ENCODE measurements at places on chromosomes 1 and 21.

DNA sequence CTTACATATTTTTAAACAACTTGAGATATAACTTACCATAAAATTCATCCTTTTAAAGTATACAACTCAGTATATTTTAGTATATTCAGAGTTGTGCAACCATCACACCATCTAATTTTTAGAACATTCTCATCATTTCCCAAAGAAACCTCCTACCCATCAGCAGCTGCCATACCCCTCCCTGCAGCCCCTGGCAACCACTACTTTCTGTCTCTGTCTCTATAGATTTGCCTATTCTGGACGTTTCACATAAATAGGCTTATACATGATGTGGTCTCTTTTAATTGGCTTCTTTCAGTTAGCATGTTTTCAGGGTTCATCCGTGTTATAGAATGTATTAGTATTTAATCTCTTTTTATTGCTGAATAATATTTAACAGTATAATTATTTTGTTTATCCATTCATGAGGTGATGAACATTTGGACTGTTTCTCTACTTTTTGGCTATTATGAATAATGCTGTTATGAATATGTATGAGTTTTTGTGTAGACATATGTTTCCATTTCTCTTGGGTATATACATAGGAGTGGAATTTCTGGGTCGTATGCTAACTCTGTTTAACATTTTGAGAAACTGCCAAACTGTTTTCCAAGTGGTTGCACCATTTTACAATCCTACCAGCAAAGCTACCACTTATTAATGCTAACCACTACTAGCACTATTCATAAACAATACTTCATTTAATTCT is 29.5 kb downstream of the WDR26 start:
- no peak for DNase-seq

DNA sequence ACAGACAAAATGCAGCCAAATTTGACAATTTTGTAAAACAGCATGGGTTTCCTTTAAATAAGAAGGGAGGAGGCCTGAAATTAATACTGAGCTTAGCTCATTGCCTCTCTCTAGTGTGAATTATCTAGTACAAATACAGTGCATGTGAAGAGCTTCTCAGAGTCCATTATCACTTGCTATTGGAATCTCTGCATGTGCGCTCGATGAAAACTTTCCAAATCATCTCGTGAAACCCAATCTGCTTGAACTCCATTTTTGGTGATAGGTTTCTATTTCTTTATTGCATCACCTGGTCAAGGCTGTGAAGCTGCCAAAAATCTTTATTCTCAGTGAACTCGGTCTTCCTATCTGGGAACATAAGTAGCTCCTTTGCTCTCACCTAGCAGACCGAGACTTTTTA is 49.5 kb upstream of the LYPLAL1 start:
- no peak for DNase-seq

- no peak for DNase-seq
These were observed 6.2 kb upstream of the ERICH3 start for GRCh38 chr1:74679811-74680210.

- no peak for DNase-seq
These were observed 828.5 kb upstream of the ADAMTS5 start for GRCh38 chr21:27795418-27795817.

DNA sequence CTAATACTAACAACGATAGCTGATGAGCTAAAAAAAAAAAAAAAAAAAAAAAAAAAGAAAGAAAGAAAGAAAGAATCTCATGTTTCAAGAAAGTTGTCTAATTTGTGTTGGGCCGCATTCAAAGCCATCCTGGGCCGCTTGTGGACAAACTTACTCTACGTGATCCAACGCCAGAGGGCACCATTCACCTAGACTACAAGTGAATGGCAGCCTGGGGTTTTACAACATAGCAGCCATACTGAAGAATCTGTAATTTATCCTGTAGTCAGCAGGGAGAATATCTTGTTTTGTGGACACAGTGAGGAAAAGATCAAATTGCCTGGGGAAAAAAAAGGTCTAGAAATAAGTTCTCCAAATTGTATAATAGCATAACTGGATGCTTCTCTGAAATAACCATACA is 47.0 kb downstream of the CYP2J2 start:
- DNase-seq = peak; percentile 25

DNA sequence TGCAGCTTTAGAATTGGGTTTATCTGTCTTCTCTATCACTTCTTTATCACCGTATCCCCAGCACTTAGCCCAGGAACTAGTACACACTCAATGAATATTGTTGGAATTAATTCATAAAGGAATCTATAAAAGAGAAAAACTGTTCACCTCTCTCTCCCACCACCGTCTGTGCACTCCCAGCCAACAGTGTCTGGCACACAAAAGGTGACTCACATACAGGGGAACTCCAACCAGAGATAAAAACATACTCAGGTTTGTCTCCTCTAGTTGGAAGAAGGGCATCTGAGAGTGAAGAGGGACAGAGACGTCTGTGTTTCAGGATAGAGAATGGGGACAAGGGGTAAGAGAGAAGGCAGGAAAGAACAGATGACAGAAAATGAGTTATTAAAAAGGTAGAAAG is 10.0 kb downstream of the ITLN1 start:
- no peak for DNase-seq

DNA sequence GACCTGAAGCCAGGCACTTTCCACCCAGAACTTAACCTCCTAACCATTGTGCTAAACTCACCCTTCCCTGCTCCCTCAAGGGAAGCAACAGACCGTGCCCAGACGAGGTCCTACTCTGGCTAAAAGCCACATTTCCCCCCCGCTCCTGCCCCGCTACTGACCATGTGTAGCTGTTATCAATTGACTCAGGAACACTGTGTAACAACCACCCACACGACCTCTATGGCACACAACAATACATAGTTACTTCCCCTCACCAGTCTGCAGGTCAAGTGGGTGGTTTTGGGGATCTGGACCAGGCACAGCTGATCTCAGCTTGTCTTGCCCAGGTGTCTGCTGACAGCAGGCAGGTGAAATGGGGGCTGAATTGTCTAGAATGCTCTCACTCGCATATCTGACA is 40.1 kb downstream of the CAMK2N1 start:
- no peak for DNase-seq

DNA sequence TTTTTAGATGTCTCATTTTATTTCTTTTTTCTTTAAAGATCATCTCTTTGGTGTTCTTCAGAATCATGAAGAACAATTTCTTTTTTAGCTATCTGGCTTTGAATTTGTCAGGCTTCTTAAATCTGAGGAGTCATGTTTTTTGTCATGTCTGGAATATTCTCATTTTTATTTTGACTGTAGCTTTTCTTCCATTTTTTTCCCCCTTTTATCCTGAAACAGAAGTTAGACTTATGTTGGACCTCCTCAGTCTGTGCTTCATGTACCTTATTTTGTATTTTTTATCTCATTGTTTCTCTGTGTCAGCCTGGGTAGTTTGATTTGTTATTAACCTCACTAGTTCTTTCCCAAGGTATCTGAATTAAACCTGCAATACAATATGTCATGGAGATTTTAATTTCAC is 319.2 kb upstream of the ADGRL4 start:
- DNase-seq = no peak

- no peak for DNase-seq
These were observed 60.6 kb downstream of the AGPAT3 start for GRCh38 chr21:43925609-43926008.

DNA sequence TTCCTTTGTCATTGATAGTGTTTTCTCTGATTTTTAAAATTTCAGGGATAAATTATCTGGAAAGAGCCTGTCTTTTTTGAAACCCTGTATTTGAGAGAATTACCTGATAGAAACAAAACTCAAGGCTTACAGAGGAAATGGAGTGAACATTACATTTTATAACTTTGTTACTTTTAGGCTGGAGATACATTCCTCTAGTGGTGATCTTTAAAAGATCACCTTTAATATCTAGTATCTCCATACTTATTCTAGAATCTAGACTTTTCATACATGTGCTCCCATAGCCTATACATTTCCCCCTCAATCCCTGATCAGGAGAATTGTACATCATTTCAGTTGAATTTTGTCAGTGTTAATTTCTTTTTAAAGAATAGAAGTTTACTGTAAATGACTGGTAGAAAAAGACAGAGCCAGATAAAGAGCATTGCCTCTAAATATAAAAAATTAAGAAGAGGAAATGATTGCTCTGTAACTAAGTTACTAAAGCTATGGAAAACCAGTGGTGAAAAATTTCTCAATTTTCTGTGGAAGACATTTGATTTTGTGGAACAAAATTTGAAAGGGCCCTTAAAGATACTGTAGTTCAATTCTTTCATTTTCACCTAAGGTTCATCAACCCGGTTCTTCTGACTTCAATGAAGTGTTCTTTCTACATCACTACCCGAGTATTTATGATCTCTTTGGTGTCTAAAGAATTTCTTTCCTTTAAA is 33.7 kb downstream of the RASAL2 start:
- DNase-seq = no peak

DNA sequence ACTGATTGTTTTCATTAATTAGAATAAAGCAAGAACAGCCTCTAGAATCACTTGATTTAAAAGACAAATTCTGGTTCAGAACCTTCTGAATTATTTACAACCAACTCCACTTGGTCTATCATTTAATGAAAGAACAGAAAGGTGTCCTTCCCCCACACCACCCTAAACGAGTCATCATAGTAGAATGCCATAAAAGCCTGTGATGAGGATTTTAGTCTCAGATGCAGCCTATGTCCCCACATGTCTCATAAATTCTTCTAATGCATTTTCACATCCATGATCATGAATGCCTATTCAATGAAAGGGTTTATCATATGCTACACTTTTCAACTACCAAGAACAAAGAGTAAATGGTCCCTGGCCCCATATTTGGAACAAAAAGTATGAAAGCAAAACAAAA is 508.1 kb downstream of the DPYD start:
- no peak for DNase-seq

DNA sequence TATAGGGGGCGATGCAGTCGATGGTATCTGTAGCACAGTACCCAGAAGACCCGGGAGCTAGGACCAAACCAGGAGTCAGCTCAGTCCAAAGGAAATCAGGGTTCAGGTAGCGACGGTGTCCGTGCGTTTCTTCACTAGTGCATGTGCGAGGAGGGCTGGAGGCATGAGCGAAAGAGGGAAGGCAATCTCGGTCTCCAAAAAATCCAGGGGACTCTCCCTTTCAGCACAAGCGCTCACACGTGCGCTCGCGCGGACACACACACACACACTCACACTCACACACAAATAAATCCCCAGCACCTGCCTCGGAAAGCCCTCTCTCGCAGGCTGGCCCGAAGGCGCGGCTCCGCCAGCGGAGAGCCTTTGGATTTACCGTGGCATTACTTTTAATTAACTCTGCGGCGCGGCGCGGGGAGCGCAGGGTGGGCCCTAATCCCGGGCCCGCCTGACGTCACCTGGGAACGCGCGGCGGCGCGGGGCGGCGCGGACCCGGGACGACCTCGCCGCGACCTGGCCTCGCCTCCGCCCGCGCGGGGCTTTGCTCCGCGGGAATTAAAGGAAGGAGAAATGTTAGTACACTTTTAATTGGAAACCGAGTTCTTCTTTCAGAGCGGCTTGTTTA is 121.2 kb downstream of the LMX1A start:
- no peak for DNase-seq

DNA sequence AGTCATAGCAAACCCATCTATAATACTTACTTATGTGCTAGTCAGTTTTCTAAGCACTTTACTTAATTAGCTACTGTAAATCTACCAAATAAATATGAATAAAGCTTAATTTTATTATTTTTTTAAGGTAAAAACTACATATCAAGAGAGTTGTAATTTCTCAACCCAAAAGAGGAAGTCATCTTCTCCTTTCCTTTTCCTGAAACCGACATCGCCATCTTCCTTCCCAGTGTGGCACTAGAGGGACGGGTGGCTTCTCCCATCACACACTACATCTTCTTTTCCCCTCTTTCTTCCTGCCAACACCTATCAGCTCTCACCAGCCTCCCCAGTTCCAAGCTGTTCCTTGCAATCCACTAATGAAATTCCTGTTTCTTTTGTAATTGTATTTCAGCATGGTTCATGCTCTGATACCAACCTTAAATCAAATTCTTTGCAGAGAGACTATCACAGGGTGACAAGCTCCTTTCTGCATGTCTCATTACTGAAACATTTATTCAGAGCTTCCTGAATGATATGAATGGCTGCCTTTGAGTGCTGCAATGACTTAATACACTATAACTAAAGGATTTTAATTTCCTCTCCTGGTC is 251.6 kb upstream of the FAM78B start:
- DNase-seq = no peak

- peak; percentile 93 for DNase-seq
These were observed 38.7 kb upstream of the ZNF124 start for GRCh38 chr1:247210376-247211117.

DNA sequence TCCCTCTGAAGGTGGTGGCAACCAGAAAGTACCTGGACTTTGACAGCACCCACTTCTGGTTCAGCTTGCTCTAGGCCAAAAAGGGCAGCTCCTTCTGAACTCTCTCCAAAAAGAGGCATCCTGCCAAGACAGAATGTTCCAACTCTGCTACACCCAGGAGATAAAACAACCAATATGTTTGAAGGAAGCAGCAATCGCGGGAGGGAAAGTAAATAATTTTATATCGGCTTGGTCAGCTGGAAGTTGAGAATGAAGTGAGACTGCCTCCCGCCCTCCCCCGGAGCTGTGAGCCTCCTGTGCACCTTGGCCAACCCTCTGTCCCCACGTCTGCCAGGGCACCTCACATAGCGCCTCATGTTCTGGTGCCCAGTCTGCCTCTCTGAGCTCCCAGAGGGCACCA is 130.3 kb upstream of the ATP1A1 start:
- DNase-seq = no peak

DNA sequence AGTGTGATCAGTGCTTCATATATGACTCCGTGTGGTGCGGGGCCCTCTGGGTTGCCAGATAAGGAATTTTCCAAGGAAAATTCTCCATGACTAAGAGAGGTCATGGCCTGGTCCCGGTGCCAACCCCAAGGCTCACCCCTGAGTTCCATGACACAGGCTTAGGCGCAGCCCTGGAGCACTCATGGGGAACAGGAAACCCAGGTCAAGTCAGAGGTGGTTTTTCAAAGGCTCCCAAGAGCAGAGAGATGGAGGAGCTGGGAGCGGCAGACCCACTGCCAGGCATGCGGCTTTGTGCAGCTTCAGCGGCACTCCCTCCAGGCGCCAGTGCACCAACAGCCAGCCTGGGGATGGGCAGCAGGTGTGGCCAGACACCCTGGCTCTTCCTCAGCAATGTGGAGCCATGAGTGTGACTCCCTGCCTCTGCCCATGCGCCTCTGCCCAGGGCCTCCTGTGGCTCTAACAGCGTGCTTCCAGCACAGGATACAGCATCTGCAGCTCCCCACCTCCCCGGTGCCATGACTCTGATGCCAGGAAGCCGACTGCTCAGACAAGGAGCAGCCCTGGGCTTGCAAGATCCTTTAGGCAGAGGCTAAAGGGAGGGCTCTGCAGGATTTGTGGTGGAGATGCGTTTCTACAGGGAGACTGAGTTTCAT is 47.3 kb downstream of the GPR161 start:
- DNase-seq = no peak

GRCh38 chr1:178500091-178500770 is 3.5 kb upstream of the CLEC20A start:
- no peak for DNase-seq

- no peak for DNase-seq
These were observed 16.2 kb downstream of the LAPTM5 start for GRCh38 chr1:30741239-30741894.

GRCh38 chr1:36864182-36864822 is 170.0 kb downstream of the GRIK3 start:
- DNase-seq = no peak

GRCh38 chr1:210910020-210910575 is 223.8 kb downstream of the KCNH1 start:
- no peak for DNase-seq
